ENCODE measurements at places on chromosomes 3 and 15.

DNA sequence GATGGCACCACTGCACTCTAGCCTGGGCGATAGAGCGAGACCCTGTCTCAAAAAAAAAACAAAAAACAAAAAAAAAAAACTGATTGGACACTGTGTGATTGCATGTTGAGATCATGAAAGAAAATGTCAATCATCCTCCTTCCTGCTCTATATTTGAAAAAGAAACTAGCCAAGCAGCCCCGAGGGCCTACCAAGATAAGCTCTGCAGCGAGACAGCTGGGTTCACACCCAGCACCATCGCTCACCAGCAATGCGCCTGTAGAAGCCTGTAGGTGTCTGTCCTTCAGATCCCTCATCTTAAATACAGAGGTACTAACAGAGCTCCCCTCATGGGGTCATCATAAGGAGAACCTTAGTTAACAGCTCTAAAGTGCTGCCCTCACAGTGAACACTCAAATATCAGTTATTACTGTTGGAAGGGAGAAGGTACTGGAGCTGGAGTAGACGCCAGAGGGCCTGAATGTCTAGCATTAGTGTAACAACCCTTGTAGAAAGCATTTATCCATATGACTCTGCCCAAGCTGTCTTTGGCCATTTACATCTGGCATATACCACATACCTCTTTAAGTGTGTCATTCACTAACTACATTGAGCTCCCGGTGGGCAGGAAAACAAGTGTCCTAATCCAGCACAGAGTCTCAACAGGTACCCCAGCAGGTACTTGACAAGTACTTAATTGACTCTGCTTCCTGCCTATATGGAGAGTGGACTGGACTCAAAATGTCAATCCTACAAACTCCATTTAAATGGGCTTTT is 22.9 kb downstream of the MYLK start:
- no peak for DNase-seq

DNA sequence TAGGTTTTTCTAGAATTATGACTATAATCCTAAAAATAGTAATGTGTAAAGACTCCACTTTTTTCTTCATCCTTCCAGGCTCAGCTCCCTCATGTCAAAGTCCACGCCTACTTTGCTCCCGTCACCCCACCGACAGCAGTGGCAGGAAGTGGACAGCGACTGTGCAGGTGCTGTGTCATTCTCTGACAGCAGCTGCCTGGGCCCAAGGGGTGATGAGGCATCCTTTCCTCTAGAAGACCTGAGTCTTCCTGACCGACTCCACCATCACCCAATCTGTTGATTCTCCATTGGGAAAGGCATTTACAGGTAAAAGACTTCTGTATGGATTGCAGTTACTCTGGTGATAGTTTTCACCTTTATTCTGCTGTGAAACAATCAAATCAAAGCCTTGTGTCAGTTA is 54.8 kb downstream of the UBP1 start:
- DNase-seq: peak; percentile 10

DNA sequence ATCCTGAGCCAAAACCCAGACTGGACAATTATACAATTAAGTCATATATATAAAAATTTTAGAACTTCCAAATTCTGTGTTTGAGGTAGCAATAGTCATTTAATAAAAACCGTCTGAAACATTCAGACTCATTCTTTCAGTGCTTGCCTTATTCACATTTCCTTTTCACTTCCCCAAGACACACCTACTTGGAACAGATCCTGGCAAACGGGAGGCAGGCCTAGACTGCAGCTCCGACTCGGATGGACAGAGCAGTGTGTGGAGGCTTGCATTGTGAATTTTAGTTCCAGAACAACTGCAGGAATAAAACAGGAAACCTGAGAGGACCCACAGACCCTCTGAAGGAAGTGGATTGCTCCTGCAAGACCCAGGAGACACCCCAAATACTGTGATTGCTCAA is 341.4 kb downstream of the CNTN3 start:
- DNase-seq: no peak

- DNase-seq: no peak
Observed at GRCh38 chr3:136263251-136263650, 13.1 kb downstream of the PCCB start.

- DNase-seq: no peak
Observed at GRCh38 chr15:90090226-90090848, 11.9 kb downstream of the IDH2 start.

- no peak for DNase-seq
Observed at GRCh38 chr3:24498391-24498790, 3.7 kb upstream of the THRB start.

DNA sequence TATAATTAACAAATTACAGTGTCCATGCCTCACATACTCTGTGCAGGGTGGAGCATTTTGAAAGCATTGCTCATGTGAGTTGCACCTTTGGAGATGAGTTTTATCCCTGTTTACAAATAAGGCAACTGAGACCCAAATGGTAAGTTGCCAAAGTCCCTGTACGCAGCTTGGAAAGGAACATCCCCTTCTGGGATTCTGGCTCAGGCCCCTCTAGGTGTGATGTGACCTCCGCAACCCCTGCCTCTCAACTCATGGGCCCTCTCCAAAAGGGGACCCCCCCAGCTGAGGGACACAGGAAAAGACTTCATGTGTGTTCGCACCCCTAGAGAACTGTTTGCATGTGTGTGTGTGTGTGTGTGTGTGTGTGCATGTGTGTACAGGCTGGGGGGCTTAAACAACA is 25.3 kb downstream of the PRR20G start:
- DNase-seq: no peak

GRCh38 chr15:60534546-60534945 is 55.6 kb upstream of the ICE2 start:
- no peak for DNase-seq

DNA sequence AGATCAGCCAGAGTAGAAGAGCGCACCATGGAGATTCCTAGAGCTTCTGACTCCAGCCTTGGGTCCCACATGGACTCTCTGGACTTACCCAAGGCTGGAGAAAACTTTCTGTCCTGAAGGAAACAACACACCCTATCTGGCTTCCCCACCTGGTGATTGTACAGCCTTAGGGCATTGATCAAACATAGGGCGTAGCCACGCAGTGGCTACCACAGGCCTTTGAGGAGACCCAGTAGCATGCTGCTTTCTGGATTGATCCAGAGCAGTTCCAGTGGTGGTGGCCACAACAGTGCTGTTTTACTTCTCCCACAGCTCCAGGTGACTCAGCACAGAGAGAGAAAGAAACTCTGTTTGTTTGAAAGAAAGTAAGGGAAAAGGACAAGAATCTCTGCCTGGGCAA is 23.5 kb downstream of the PYDC2 start:
- DNase-seq: no peak

DNA sequence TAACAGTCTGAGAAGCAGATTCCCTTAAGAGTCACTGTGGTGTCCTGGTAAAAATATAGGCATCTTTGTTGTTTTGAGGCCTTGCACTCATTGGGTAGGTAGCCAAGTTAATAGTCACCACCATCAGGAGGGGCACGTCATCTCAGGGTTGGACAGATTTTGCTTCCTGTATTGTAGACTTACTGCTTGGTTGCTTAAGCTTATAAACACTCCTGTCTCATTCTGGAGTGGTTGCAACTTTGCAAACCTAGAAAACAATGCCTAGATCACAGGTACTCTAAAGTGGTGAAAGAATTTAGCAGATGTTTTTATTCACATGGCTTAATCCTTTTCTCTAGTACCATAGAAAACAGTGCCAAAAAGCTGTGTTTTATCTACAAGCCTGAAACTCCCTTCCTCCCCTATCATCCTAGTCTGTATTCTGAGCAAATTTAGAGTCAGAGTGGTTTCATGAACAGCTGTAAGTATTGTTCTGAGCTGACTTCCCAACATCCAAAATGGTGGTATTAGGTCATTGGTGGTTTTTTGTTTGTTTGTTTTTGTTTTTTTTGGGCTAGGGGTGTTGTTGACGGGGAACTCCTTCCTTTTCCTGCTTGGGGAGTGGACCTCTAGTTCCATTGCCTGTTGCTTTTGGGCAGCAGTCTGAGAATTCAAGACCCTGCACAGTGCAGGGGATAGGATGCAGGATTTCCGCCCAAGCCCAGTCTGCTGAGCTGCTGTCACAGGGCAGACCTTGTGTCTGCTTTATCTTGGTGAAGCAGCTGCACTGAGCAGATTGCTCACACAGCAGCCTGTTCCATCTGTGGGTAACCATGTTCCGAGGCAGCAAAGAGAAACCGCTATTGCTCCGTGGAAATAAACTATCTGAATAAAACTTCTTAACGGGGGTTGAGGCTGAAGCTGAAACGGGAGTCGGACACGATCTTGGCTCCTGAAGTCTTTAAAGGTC is 202.0 kb downstream of the AKAP13 start:
- peak; percentile 66 for DNase-seq

DNA sequence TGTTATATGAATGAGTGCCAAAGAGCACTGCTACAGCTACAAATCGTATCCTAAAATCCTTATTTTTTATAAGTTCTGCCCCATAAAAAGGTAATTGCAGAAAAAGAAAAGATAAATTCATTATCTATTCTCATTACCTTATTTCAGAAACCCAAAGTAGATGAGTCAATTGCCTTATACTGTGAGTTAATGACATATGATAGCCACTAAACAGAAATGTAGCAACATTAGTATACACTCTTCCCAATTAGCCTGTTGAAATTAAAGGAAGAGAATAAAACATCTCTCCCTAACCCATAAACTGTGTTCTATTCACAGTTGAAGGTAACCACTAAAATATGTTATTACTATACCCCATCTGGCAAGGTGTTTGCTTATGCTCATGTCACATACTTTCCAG is 11.0 kb downstream of the TBL1XR1 start:
- no peak for DNase-seq

DNA sequence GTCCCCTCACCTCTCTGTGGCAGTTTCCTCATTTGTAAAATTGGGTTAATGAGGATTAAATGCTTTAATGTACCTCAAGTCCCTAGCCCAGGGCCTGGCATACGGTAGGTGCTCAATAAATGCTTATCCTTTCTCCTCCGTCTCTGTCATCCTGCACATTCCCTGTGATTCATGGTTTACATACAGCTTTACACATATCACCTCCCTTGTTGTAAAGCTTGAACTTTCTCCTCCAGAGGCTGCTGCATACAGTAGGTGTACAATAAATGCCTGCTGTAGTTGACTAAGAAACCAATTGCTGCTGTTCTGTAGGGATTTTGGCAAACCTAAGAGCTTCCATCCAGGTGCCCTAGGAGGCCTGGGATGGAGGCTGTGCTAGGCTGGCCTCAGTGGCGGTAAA is 1.5 kb upstream of the CSPG4 start:
- DNase-seq: no peak

DNA sequence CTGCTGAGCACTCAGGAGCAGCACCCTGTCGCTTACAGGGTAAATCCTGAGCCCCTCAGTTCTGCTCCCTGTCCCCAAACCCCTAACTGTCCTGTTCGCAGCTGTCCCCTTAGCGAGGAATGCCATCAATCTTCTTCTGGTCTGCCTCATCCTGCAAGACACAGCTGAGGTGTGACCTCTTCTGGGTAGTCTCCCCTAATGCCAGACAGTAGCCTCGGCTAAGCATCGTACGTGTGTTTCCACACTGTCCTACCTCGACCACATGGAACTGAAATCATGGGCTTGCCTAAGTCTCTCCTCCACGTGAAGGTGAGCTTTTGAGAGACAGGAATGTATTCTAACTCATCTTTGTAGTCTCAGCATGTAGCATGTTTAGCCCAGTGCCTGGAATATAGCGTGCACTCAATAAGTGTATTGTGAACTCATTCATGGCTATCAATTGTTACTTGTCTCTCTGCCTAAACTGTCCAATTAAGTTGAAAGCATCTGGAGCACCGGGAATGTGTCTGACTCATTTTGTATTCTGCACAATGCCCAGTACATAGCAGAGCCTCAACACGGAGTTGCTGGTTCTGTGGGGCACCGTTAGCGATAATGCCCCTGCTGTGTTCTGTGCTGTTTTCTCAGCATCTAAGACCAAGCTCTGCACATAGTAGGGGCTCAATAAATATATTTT is 90.2 kb downstream of the HES1 start:
- DNase-seq: no peak

GRCh38 chr3:100759950-100760349 is 50.7 kb downstream of the TFG start:
- no peak for DNase-seq

DNA sequence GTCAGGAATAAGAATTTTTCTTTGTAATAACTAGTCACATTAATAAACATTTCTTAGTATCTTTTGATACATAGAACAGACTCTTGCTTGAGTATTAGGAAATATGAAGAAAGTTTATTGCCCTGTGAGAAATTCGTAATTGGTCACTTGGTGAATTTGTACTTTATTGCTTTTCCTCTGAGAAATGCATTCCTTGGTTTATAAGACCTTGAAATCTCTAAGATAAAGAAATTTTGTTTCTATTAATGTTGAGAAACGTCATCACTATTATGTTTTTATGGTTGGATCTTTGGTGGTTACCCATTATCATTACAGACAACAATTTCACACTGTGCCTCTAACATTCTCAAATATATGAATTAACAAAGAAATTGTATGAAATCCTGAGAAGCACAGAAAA is 652.0 kb upstream of the NECTIN3 start:
- DNase-seq: no peak

Data from activated gamma-delta T cell treated with Interleukin-2 at 50 U/mL for 16 hours (primary cell).